ENCODE measurements at places on chromosomes 4 and X. TPM values are rescaled to one million over a fixed set of nuclear protein-coding genes. Genes with fewer than 3 reads are reported as not detected.

The PPARGC1A gene
- total RNA-seq, result not detected

The SH3D19 gene
- total RNA-seq, result 92.8 TPM

The DAPP1 gene
- total RNA-seq, result not detected

DNA sequence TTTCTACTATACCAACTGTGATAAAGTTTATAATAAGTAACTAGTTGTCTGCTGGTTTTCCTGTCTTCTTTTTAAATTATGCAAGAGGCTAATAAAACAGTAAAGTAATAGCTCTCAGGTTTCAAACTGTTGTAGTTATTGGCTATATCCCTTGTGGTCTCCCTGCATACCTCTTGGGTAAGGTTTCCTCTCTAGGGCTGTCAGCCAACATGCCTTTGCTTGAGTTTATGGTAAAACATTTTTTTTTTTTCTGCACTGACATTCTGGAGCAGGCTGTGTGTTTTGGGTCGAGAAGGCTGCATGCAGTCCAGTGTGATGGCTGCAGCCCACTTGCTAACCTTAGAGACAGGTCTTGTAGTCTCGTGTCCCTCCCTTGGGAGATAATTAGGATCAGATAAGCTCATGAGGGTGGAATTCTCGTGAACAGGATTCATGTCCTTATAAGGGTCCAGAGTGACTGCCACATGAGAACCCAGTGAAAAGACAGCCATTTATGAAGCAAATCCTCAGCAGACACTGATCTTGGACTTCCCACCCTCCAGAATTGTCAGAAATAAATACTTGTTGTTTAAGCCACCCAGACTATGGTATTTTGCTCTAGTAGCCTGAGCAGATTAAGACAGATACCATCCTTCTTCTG lies 831.2 kb downstream of the CCSER1 start:
- no peak for DNase-seq
- H3K27me3 ChIP-seq, result no peaks in the 10 kb centered on the region
- no peaks in the 10 kb centered on the region for H3K36me3 ChIP-seq
- H3K4me3 ChIP-seq, result no peak overlapping the region

DNA sequence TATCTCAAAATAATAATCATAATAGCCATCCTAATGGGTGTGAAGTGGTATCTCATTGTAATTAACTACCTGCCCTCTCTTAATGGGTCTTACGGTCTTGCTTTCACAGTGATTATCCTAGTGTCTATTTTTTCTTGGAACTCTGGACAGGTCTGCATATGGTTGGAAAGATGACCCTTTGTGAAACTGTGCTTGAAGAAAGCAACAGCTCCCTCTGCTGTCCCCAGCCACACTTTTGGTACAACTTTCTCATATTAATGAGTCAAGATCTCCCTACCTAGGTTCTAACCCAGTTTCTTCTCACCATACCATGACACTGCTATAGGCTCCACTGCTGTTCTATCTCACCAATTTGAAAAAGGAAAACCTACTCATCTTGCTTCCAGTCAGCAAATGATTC lies 2.4 kb downstream of the TFDP3 start:
- no peaks in the 10 kb centered on the region for H3K4me1 ChIP-seq
- no peaks in the 10 kb centered on the region for H3K27me3 ChIP-seq
- no peak overlapping the region for H3K27ac ChIP-seq
- no peak overlapping the region for H3K4me3 ChIP-seq
- no peak for DNase-seq

Measured in endothelial cell of umbilical vein (primary cell).